ENCODE measurements at places on chromosomes 2 and 18.

DNA sequence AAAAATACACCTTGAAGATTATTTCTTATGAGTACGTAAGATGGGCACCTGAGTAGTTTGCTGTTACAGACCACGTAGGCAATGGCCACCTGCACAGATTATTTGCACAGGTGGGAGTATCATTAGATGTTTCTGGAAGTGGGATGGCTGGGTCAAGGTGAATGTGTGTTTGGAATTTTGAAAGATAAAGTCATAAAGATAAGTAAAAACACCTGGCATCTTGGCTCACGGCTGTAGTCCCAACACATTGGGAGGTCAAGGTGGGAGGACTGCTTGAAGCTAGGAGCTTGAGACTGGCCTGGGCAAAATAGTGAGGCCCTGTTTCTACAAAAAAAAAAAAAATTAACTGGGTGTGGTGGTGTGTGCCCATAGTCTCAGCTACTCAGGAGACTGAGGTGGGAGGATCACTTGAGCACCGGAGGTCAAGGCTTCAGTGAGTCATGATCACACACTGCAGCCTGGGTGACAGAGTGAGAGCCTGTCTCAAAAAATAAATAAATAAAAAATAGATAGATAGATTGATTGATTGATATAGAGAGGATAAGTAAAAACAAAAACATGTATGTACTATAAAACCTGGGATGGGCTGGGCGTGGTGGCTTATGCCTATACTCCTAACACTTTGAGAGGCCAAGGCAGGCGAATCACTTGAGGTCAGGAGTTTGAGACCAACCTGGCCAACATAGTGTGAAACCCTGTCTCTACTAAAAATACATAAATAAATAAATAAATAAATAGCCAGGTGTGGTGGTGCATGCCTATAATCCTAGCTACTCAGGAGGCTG, 30.4 kb downstream of the ODC1 start:
- DNase-seq, result no peak

DNA sequence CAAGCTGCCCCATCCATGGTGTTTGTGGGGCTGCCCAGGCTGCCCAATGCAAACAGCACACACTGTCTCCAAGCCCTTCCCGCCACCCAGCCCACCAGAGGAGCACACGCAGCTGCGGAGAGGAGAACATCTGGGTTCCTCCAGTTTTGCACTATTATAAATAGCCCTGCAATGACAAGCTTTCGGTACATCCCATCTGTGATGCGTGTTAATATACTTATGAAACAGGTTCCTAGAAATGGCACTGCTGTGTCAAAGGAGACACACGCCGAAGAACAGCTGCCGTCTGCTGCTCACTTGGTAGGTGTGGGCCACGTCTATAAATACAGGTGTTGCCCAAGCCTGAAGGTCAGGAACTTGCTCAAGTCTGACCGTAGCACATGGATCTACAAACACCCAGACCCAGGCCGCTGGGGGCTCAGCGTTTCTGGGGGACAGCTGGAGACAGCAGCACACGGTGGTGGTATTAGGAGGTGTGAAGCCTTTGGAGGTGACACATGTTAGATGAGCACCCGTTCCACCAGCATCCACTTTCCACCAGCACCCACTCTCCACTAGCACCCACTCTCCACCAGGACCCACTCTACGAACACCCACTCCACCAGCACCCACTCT, 34.3 kb downstream of the PXDN start:
- DNase-seq, result no peak

GRCh38 chr2:72942293-72942692, 25.0 kb downstream of the EMX1 start:
- no peak for DNase-seq

GRCh38 chr2:169050476-169051240, 18.7 kb upstream of the DHRS9 start:
- no peak for DNase-seq

GRCh38 chr18:48517048-48517447, 21.8 kb upstream of the CTIF start:
- no peak for DNase-seq

- DNase-seq, result no peak
Observed at GRCh38 chr18:45228796-45229388, 386.4 kb upstream of the SLC14A2 start.

DNA sequence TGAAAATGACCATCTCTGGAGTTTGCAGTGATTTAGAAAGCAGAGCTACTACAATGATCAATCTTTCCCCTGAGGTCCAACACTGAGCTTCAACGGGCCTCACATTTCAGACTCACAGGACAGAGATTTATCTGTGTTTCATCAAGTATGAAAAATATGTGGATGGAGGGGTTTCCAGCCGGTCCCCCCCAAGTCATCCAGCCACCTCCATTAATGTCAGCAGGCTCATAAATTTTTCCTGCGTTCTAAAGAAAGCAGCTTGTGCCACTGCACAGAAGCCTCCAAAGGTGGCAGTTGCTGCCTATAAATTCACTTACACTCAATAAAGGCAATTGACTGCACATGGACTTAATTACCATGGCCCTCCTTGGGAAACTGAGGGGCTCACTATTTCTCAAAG, 117.4 kb upstream of the ACKR3 start:
- DNase-seq, result no peak

GRCh38 chr18:59286341-59286740, 13.1 kb upstream of the RAX start:
- DNase-seq, result no peak

GRCh38 chr2:239382384-239382880, 18.4 kb downstream of the HDAC4 start:
- DNase-seq, result no peak

- DNase-seq, result no peak
Observed at GRCh38 chr18:48077291-48077690, 146.8 kb upstream of the SMAD2 start.

GRCh38 chr18:64165906-64166305, 17.0 kb upstream of the LINC00305 start:
- no peak for DNase-seq

DNA sequence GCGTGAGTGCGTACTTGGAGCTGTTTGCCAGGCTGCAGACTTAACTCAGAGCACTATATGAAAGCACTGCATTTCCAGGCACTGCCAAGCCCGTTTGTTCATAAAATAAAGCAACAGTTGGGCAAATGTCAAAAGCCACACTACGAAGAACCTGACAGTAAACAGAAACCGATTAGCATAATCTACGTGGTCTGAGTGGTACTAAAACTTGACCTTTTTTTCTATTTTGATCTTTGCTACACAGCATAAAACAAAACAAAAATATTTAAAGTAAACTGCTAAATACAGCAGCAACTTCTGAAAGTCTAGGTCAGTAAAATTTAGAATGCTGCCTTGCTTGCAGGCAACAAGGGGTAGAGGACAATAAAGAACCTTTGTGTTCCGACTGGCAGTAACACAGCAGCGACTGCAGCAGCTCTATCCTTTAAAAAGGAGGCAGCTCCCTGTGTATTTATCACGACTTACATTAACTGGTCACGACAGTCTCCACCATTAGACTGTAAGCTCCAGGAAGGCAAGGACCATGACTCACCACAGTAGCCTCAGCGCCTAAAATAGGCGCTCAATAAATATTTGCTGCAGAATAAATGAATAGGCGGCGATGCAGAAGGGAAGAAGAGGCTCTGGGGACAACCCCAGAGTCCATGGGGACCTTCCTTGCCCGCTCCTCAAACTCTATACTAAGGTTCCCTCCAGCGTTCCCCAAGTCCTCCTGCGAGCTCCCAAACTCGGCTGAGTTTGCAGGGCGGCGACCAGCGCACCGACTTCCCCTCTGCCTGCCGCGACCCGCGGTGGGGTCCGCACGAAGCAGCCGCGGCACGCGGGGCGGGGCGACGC, 902 bp downstream of the SS18 start:
- DNase-seq, result peak; percentile 33

DNA sequence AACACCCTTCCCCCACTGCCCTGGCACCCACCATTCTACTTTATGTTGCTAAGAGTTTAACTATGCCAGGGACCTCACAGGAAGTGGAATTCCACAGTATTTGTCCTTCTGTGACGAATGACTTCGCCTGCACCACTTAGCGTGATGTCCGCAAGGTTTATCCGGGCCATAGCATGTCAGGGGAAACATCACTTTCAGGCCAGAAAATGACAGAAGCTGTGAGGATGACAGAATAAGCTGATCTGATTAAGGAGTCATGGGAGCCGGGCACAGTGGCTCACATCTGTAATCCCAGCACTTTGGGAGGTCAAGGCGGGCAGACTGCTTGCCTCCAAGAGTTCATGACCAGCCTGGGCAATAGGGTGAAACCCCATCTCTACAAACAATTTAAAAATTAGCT, 248.8 kb downstream of the EIPR1 start:
- DNase-seq, result no peak

GRCh38 chr2:16429431-16430145, 236.0 kb downstream of the CYRIA start:
- no peak for DNase-seq

- no peak for DNase-seq
Observed at GRCh38 chr2:160878618-160879017, 281.6 kb upstream of the TANK start.

GRCh38 chr18:22398464-22398863, 19.3 kb downstream of the CTAGE1 start:
- DNase-seq, result no peak

- DNase-seq, result no peak
Observed at GRCh38 chr2:14930441-14930840, 297.9 kb downstream of the LRATD1 start.
